Progenitor cell of endocrine pancreas (in vitro differentiated cells): ENCODE measurements at places on chromosomes 7 and 10.

DNA sequence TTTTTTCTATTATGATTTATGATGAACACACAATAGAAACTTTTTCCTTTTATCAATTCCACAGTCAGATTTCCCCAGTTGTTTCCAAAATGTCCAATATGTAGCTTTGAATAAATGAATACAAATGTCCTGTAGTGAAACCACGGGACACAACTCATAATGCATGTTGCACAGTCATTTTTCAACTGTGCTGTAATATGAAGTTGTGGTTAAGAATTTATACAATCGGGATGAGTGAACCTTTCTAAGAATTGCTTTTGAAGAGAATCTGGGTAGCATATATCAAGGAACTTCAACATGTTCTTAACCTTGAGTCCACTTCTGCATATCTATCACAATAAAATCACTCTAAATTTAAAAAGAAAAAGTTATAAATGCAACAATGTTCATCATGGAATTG lies 14.6 kb upstream of the ST7 start:
- DNase-seq, result no peak

DNA sequence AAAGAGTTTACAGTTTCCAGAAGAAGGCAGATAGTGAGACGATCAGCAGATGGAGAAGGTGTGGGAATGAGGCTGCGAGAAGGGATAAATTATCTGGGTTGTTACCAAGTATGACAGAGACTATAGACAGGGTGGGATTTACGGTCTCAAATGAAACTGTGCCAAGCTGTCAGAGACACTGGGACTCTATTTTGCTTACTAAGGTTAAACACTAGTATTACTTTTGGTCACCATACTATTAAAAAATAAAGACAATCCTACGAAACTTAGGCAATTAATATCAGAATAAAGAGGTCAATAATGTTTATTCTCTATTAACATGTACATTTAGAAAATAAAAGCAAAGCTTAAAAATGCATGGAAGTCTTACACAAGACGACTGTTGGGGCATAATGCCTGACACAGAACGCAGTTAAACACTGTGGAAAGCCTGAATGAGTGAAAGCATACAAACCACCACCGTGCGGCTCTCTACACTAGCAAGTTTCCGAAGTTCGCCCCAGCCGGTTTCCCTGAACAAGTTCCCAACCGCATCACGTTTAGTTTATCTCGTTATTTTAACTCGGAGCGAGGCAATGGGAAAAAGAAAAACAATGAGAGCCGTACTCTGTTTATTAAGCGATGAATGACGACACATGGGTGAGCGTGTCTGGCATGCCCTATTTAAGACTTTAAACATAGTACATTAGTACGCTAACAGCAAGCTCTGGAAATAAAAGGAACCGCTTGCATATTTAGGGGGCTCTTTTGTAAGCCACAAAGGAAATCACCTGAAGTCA lies 909 bp upstream of the CC2D2B start:
- no peak for DNase-seq

- no peak for DNase-seq
These were observed 7.6 kb downstream of the FOXK1 start for GRCh38 chr7:4689668-4690067.

GRCh38 chr7:18013936-18014335 lies 13.7 kb downstream of the PRPS1L1 start:
- DNase-seq, result no peak

DNA sequence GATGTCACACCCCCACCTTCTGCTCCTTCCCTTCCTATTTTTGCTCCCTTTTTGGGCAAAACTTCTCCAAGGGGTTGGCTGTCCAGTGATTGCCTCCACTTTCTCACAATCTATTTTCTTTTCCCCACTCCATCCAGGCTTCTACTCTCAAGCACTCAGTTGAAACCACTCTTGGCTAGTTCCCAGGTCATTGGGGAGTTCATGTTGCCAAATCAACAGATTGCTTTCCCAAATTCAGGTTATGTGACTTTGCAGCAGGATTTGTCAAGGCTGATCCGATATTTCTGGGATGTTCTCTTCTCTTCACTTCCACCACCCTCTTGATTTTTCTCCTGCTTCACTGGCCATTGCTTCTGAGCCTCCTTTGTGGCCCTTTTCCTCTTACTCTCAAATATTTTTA lies 258.7 kb upstream of the SLC26A5 start:
- DNase-seq, result no peak

GRCh38 chr10:76309741-76310587 lies 878.5 kb downstream of the LRMDA start:
- DNase-seq, result no peak

DNA sequence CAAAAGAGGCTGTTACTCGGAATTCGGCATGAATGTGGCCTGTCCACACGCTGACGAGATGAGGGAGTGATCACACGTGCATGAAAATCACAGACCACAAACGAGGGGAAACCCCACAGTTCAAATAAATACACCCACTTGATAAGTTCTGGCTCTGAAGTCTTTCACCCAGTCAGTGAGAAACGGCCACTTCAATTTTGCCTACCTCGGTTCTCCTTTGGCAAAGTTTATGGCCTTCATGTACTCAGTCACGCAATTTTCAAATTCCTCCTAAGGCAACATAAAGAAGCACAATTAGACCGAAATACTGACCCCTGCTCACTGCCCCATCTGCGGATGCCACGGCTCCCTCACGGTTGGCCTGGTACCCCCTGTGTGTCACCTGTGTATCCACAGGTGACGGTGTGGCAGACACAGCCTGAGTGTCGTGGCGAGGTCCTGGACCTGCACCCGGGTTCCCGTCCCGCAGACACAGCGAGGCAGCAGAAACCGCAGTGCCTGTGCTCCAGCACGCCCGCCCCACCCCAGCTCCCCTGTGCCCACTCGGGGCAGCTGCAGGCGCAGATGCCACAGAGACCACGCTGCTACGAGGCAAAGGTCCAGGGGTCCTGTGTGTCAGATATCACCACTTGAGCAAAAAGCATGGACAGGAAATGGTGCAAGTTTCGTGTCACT lies 1.4 kb downstream of the CFAP46 start:
- DNase-seq, result no peak

DNA sequence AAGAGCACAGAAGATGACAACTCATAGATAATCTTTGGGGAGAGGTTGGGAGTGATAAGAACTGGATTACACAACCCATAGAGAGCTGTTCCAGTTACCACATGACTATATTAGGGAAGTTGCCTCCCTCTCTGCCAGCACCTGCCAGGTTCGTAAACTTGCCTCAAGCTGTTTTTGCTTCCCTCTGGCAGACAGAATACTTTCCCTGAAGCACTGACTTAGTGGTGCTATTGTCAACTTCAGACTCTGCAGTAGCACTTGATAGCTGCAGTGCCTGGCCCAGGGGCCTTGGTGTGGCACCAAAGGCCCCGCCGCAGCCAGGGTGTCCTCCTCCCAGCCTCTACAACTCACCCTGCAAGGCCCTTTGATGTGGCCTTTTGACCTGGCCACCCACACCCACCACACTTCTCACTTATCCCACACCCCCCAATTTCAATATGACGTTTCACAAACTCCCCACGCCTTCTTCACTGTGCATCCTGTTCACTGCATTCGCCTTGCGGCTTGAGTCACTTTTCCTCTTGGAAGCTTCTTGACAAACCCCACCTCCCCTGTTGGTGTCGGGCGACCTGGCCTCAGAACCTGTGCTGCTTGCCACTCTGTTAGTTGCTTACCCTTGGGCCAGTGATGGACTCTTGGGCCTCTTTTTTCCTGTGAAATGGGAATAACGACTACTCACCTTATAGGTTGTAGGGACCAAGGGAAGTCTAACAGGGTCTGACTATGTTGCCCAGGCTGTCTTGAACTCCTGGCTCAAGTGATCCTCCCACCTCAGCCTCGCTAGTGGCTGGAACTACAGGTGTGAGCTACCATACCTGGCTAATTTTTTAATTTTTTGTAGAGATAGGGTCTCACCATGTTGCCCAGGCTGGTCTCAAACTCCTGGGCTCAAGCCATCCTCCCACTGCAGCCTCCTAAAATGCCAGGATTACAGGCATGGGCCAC lies 50.2 kb upstream of the PODXL start:
- no peak for DNase-seq

DNA sequence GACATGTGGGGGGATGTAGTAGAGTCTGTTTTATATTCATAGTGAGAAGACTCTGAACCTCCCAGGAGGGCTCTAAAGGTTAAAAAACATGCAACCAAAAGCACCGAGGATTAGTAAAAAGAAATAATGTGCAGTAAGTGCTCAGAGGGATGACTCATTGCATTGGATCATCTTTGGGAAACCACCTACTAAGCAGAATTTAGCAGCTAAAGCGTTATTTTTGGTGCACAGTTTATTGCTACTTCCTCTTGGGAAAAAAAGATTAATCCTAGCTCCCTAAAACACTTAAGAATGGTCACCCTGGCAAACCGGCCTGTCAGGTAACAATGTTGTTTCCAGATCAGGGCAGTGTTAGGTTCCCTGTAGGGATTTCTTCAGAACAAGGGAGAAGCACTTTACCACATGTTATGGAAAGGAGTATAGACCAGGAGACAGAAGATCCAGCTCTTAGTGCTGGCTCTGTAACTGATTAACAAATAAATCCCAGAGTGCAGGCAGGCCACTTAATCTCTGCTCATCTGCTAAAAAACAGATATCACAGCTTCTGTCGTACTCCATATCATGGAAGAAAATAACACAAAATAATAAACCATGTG lies 44.8 kb upstream of the FAM133B start:
- DNase-seq, result no peak

DNA sequence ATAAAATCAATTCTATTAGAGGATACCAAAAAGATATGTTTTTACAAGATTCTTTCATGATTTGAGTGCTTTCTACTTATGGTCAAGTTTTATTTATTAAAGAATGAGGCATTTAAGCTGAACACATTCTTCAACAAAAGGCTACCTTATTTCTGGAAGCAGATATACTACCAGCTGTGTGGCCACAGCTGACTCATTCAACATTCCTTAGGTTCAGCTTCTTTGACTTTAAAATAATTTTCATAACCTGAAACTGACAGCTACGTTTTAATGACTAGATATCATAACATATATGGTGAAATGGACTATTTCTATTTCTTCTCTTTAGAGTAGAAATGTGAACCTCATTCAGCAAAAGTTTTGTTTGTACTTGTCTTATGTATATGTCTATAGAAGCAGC lies 414.2 kb upstream of the SEMA3C start:
- no peak for DNase-seq

DNA sequence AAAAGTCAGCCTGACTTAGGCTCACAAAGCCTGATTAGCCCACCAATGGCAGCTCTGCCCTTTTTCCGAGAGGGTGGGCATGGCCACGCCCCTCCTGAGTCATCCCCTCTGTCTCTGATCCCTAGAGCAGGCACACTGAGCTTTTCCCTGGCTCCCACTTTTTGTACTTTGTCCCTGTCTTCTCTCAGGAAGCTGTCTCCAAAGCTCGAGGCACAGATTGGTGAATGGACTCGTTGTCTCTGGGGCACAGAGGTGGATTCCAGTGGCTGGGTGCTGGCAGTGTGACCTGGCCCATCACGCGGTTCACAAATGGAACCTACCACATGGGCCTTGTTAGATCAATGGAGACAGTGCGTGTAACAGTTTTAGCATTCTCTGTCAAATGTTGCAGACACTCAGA lies 313.5 kb downstream of the WDR37 start:
- no peak for DNase-seq

GRCh38 chr10:111209692-111210091 lies 132.9 kb downstream of the ADRA2A start:
- no peak for DNase-seq

DNA sequence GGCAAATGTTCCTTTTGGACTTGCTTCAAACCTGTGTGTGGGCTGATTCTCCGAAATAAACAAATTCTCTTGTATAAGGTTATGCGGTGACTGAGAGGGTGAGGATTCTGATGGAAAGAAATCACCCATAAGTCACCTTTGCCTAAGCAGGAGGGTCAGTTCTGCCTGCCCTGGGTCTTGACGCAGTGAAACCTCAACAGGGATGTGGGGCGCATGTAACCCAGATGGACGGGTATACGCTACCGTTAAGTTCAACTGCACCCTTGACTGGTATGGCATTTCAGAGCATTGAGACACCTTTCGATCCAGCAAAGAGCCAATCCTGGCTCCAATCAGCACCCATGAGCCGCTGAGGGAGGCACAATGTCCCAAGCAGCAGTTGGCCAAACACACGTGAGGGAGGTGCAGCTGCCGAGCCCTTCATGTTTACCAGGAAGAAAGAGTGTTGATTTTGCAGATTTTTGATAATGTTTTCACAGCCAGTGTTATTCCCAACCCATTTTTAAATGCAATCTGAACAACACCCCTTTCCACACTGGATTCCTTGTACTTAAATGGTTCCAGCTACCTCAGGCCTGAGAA lies 48.1 kb downstream of the SORBS1 start:
- no peak for DNase-seq

DNA sequence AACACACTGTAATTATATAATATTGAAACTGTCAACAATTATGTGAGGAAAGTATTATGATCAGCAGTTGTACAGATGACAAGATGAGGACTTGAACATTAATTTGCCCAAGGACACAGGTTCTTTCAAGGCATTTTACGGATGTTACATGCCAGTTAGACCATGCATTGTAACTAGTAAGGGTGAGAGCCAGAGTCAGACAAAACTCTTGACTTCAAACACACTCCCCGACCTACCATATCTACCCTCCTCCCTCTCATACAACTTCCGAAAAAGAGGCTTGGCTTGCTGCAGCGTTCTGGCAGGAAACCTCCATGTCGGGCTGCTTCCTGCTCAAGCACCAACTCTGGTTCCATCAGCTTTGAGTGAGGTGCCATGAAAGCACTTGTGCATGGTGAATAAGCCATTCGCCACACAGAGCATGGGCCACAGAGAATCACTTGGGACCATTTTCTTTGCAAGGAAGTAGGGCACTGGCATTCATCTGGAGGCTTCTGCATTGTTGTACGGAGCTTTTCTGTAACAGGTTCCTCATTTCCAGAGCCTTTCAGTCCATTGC lies 53.2 kb downstream of the FOXI2 start:
- DNase-seq, result no peak

GRCh38 chr7:152145853-152146466 lies 120.5 kb downstream of the GALNT11 start:
- no peak for DNase-seq

DNA sequence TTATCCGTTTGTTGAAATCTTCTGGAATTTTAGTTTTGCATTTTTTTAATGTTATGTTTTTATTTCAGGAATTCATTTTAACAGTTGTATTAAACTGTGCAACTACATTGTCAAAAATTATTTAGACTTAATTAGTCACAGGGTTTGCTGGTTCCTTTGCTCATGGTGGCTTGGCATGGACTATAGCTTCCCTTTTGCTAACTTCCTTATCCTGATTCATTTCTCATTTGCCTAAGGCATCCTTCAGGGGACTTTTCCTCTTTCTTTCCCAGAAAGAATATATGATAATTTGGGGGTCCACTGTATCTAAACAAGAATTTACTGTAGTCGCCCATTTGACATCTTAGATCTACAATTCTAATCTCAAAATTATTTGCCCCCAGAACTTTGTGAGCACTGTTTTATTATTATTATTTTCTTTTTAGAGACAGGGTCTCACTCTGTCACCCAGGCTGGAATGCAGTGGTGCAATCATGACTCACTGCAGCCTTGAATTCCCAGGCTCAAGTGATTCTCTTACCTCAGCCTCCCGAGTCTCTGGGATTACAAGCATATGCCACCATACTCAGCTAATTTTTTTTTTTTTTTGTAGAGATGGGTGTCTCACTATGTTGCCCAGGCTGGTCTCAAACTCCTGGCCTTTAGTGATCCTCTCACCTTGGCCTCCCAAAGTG lies 13.9 kb downstream of the FIGNL1 start:
- DNase-seq, result no peak

GRCh38 chr10:7697426-7697825 lies 5.7 kb upstream of the ITIH2 start:
- DNase-seq, result no peak

- DNase-seq, result no peak
These were observed 476.0 kb upstream of the MKI67 start for GRCh38 chr10:128602183-128602582.

- DNase-seq, result no peak
These were observed 2.1 kb upstream of the XRCC2 start for GRCh38 chr7:152677808-152678670.
